Mesothelial cell of epicardium (in vitro differentiated cells): ENCODE measurements at places on chromosomes 7 and 10.

DNA sequence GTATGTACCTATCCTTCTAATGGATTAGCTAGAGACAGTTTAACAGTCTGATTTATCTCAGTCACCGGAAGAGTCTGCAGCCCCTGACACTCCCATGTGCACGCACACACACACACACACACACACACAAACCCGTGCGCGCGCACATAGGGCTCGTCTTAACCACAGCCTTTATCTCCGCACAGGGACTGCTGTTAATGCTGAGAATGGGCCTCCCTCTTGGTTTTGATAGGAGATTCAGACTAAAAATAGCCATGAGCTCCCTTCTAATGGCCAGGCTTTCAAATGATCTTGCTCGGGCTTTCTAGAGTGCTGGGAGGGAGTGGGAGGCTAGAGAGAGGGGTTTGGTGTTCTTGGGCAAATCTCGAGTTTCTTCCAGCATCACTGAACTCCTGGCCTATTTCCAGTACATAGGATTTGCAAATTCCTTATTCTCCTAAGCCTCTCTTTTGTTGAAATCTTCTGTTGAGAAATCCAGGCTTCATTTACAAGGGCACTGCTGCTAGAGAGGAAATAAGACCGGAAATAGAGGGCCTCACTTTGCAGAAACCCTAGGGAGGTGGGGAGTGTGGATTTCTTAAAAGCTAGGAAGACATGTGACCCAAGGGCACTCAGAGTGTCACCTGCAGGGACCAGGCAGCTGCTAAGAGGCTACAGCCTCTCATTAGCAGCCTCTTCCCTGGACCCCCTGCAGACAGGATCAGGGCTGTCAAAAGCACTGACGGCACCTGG lies 2.4 kb downstream of the TMEM72 start:
- peaks cover 10% of the 10 kb centered on the region for H3K36me3 ChIP-seq
- peaks cover 48% of the 10 kb centered on the region for H3K4me1 ChIP-seq
- no peak for DNase-seq
- H3K4me3 ChIP-seq = peak overlapping the region; percentile 10

GRCh38 chr7:129771201-129771927 lies 159.8 kb downstream of the NRF1 start:
- peaks cover 15% of the 10 kb centered on the region for H3K27me3 ChIP-seq
- no peak overlapping the region for H3K4me3 ChIP-seq
- H3K27ac ChIP-seq = no peak overlapping the region
- no peaks in the 10 kb centered on the region for H3K36me3 ChIP-seq
- DNase-seq = no peak

DNA sequence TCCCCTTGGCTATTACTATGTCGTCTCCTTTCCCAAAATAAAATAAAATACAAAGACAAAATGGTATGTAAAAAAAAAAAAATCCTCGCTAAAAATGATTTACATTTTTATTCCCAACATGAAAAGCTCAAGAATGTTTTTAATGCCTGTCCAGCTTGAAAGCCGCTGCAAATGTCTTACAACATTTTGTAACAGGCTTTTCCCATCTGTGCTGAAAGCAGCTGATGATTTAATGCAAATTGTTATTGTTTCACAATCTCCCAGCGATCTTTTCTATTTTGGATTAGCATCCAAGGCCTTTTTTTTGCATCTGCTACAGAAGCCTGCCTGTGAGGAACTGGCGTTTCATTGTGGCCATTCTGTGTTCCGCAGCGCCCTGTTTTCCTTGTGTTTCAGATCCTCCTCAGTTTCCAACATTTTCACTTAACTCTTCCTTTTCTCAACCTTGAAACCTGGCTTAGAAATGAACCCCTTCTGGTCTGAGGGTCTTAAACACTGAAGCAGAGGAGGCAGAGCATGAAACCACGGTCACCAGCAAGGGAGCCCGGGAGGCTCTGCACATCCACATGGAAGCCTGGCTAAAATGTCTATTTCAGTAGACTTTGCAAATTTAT lies 712.1 kb downstream of the PARD3 start:
- no peak overlapping the region for H3K4me3 ChIP-seq
- H3K4me1 ChIP-seq = peaks cover 25% of the 10 kb centered on the region
- peak overlapping the region; percentile 71 for H3K27ac ChIP-seq
- no peaks in the 10 kb centered on the region for H3K27me3 ChIP-seq

- peak; percentile 57 for DNase-seq
- no peak overlapping the region for H3K27ac ChIP-seq
- H3K27me3 ChIP-seq = peaks cover 2% of the 10 kb centered on the region
- peaks cover 9% of the 10 kb centered on the region for H3K4me1 ChIP-seq
Measured at GRCh38 chr10:47047577-47048525, 136.6 kb downstream of the PTPN20 start.
